Femur (tissue), 1 donor: ENCODE measurements at places on chromosomes 7 and 10.

GRCh38 chr10:80503584-80504157 lies 34.0 kb upstream of the SH2D4B start:
- DNase-seq = no peak

DNA sequence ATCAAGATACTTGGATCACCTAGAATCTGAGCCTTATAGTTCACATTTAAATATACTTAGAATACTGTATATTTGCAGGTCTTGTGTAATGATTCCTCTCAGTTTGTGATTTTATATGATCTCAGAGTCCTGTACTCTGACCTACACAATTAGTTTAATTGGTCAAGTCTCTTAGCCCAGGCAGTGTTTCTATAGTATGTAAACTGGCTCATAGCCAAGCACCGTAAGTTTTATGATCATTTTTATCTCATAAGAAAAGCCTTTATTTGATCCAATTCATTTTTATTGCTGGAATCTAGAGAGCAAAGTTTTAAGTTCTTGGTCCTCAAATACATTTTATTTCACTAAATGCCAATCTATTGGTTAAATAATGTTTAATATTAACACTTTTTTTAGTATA lies 242.2 kb downstream of the MALRD1 start:
- no peak for DNase-seq

GRCh38 chr10:8102708-8103401 lies 48.4 kb downstream of the GATA3 start:
- DNase-seq = no peak

GRCh38 chr10:114042895-114043531 lies 653 bp upstream of the ADRB1 start:
- peak; percentile 30 for DNase-seq

DNA sequence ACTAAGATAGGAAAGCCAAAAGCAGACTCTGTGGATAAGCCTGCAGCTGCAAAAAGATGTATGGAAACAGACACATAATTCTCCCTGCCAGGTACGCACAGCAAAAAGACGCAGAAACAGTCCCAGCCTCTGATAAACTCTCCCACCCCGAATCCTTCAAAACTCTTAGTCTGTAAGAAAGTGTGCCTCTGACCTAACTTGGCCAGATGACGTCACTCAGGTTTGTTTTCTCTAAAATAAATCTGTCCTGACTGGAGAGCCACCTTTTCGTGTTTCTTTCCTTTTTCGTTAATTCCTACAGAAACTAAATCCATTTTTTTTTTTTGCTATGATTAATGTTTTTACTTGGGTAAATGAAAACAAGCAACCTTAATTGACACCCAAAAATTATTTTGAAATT lies 793.8 kb downstream of the SORCS1 start:
- no peak for DNase-seq

GRCh38 chr7:86768967-86769760 lies 125.5 kb downstream of the GRM3 start:
- no peak for DNase-seq

GRCh38 chr7:4189131-4189570 lies 492.9 kb upstream of the FOXK1 start:
- peak; percentile 90 for DNase-seq

DNA sequence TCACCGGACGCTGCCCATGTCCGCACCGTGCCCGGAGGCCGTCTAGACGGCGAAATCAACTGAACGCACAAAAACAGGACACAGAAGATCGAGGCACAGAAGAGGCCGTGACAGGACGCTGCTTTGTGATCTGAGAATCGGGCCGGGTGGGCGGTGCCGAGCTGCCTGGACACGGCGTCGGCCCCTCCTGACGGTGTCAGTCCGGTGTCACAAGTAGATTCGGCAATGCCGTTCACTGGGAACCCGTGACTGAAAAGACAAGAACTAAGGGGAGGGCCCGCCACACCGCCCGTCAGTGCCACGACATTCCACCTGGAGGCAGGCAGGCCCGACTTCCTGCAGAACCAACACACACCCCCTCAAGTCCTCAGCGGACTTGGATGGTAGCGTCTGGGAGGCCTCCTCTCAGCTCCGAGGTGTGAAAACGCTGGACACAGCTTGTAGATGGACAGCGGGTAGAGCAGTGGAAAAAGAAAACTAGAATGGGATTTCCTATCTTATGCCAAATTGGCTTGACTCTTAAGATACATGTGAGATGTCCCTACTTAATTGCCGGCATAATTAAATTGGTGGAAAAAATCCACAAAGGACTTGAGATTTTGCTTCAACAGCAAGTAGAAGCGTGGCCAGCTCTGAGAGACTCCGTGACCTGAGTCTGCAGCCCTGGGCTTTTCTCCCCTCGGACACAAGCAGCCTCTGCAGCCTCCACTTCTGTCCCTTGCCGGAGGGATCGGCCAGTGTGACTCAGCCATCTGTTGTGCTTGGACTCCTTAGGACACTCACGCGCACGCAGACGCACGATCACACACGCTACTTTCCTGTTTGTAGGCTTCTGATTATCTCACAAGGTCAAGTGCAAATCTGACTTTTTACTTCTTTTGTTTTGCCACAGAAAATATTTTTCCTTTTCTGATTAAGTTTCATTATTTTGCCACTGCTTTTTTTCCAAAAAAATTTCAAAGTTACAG lies 269.0 kb downstream of the DIP2C start:
- no peak for DNase-seq
